Choroid plexus epithelial cell (primary cell): ENCODE measurements at places on chromosomes 11 and 22.
A peak's percentile ranks its signal among the peaks of the same experiment; 100 is the strongest.

- no peak for DNase-seq
Observed at GRCh38 chr11:62544581-62545436, 1.8 kb downstream of the AHNAK start.

- no peak for DNase-seq
Observed at GRCh38 chr11:69243496-69244200, 50.3 kb upstream of the MYEOV start.

DNA sequence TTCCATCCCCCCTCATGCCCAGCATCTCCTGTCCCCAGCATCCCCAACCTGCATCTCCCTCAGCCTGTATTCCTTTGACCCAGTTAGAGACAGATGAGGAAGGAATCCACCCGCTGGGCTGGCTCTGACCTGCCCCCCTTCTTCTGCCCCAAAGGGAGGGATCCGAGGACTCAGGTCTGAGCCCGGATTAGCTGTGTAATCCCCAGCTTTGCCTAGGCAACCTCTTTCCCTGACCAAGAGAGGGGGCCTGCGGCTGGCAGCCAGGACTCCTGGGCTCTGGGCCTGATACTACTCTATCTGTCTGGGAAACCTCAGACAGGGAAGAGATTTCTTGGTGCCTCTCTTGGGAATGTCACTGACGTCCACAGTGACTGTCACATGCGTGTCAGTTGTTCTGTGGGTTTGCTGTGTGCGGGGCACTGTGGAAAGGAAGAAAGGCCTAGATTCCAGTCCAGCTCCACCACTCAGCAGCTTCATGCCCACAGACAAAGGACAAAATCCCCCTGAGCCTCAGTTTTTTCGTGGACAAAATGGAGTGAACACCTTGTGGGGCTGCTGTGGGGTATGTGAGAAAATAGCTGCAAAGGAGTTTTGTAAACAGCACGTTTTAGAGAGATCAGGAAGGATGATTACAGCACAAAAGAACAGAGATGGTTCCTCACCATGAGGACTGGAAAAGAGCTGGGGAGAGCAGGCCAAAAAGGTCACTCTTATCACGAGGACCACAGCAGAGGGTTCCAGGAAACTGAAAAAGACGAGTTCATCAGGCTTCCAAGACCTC lies 1.3 kb upstream of the NDUFV1 start:
- DNase-seq = no peak

GRCh38 chr11:75790986-75791385 lies 22.4 kb downstream of the DGAT2 start:
- no peak for DNase-seq

DNA sequence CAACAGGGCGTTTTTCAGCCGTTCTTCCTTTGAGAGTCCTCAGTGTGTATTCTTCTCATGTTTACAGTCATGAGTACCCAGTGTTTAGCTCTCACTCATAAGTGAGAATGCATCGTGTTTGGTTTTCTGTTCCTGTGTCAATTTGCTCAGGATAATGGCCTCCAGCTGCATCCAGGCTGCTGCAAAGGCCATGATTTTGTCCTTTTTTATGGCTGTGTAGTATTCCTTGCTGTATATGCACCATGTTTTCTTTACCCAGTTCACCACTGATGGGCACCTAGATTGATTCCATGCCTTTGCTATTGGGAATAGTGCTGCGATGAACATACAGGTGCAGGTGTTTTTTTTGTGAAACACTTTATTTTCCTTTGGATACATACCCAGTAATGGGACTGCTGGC lies 23.5 kb downstream of the B3GAT1 start:
- no peak for DNase-seq

DNA sequence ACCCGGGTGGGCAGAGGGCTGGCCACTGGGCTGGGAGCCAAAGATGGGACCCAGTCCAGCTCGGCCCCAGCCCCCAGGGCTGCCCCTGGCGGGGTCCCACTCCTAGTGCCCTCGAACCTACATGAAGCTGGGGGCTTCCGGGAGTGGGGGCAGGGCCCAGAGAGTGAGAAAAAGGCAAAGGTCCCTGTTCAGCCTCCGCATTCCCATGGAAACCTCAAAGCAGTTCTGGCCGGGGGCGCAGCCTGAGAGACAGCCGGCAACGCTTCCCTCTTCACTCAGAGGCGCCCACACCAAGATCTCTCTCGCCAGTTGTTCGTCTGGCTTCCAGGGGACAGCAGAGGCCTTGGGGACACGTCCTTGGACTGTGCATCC lies 22.4 kb upstream of the ARHGAP8 start:
- peak; percentile 19 for DNase-seq

DNA sequence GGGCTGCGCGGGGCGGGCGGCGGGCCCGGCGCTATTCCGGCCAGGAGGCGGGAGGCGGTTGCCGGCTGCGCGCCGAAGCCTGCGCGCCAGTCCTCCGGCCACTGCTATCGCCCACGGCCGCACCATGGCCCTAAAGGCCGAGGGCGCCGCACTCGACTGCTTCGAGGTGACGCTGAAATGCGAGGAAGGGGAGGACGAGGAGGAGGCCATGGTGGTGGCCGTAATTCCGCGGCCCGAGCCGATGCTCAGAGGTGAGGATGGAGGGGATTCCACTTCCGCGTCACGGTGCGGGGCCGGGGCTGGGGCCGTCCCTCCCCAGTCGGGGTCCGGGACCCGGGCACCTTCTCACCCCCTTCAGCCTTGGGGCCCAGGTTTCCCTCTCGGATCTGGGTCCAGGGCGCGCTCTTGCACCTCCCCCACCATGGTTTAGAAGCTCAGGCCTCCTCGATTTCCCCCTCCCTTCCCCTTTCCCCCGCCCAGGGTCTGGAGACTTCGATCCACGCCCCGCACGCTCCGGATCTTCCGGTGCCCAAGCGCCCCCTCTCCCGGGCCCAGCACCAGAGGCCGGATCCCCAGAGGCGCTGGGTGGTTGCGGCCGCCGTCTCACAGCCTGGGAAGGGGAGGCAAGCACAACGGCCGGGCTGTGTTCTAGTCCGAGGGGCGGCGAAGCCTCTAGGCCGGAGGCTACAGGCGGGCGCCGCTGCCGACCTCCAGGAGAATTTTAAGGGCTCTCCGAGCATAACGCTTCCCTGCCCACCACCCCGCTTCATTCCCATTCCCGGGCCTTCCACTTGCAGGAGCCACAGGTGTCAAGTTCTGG lies 517 bp downstream of the SPINDOC start:
- DNase-seq = peak; percentile 40

DNA sequence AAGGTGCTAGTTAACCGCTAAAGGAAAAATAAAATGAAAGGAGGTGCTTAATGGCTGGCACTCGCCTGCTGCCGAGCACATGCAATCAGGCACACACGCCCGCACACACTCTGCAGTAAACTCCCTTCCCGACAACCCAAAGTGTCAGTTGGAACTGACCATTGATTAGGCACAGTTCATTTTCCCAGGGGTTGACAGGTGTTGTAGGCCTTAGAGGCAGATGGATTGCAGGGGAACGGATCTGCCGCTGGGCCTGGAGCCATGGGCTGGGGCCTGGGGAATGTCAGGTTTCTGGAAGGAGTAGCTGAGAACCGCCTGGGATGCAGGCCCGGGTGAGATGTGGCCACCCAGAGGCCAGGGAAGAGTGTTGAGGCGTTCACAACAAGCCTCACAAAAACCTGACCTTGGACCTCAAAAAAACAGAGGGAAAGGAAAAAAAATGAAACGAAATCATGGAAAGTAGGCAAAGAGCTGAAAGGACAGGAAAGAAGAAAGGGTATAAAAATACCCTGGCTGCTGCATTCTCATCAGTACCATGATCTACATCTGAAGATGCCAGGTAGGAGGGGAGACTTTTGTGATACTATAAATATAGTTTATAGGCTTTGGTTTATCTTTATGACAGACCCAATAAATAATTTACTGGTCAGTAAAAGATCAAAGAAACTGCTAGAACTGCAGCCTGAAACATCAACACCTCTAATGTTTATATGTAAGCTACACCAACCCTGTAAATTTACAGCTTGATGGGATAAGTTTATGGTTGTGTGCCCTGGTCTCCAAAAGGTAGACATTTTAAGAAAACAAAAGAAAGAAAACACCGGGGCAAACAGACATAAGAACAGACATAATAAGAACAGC lies 313.4 kb downstream of the BUD13 start:
- no peak for DNase-seq

DNA sequence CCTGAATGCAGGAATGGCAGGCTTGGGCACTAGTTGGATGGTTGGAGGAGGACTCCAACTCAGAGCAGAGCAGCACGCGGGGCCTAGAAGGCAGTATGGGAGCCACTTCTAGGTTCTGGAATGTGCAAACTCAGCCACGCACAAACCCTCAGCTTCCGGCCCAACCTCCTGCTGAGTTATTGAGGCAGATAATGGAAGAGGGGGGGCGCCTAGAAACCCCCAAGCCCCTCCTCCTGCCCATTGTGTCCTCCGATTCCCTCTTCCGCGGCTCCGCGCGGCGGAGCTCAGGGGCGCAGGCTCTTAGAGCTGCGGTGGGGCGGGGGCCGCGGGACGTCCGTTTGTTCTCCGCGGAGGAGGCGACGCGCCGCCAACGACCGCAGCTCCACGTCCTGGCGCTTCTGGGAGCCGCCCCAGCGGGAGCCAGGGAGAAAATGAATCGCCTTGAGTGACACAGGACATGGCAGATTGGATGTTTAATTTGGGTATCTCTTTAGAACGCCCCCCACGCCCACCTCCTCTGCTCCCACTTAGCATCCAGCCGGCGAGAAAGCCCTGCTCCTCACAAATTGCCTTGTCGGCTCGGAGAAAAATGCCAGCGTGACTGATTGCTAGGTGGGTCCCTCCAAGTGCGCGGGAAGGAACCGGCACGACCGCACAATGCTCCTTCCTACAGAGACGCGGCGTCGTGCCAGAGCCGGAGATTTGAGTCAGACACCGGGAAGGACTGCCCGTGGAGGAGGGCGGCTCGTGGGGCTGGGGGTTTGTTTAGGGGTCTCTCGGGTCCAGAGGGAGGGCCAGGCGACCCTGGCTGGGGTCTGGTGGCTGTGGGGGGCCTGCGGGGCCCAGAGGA lies 144.6 kb downstream of the NECTIN1 start:
- DNase-seq = peak; percentile 78

DNA sequence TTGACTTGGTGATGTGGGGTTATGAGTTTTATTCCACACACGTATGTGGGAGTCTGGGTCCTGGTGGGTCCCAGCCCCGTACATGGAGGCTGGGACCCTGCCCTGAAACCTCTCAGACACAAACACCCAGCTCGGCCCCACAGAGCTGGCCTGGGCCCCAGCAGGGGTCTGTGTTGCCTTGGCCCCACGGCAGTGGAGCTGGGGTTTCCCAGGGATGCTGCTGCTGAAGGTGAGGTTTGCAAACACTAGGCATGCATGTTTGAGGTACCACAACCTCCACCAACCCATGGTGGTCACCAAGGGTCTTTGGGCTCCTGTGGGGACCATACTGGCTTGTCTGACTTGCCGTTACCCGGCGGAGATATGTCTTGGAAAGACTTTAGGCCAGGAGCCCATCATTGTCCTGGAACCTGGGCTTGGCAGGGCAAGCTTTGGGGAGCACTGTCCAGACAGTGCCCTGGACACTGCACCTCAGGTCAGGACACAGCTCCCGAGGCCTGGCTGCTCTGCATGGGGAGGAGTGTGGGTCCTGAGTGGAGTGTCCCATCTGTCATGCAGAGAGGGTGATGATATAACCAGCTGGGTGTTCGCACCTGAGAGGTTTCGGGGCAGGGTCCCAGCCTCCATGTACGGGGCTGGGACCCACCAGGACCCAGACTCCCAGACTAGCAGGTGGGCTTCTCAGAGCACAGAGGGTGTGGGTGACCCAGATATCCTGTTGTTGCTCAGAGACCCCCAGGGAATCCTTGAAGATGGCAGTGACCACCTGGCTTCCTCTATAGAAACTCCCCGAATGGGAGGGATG lies 63.3 kb downstream of the KCNQ1 start:
- no peak for DNase-seq

GRCh38 chr11:19321351-19321750 lies 80.6 kb upstream of the E2F8 start:
- no peak for DNase-seq

GRCh38 chr11:91158891-91159537 lies 936.2 kb upstream of the CHORDC1 start:
- peak; percentile 25 for DNase-seq

DNA sequence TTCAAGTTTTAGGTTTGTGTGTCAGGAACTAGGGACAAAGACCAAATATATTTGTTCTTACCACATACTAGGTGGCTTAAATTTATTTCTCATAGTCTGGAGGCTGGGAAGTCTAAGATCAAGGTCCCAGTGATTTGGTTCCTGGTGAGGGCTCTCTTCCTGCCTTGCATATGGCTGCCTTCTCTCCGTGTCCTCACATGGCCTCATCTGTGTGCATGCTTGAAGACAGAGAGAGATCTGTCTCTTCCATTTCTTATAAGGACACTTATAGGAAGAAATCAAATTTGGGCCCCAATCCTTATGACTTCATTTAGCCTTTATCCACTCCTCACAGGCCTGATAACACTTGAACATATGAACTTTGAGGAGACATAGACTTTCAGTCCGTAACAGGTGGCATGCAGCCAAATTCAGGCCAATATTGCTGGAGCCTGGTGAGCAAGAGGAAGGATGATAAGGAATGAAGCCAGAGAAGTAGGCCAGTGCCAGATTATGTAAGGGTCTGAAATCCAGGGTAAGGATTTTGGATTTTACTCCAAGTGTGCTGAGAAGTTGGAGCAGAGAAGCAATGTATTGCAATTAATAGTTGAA lies 35.1 kb downstream of the TTC17 start:
- DNase-seq = peak; percentile 63

GRCh38 chr22:46547179-46547882 lies 9.9 kb upstream of the CELSR1 start:
- DNase-seq = peak; percentile 71

- DNase-seq = peak; percentile 98
Observed at GRCh38 chr11:103609117-103610066, 427.0 kb upstream of the DDI1 start.

GRCh38 chr11:22491555-22492225 lies 133.9 kb downstream of the FANCF start:
- DNase-seq = peak; percentile 20

- no peak for DNase-seq
Observed at GRCh38 chr11:70888061-70888460, 364.3 kb downstream of the SHANK2 start.

DNA sequence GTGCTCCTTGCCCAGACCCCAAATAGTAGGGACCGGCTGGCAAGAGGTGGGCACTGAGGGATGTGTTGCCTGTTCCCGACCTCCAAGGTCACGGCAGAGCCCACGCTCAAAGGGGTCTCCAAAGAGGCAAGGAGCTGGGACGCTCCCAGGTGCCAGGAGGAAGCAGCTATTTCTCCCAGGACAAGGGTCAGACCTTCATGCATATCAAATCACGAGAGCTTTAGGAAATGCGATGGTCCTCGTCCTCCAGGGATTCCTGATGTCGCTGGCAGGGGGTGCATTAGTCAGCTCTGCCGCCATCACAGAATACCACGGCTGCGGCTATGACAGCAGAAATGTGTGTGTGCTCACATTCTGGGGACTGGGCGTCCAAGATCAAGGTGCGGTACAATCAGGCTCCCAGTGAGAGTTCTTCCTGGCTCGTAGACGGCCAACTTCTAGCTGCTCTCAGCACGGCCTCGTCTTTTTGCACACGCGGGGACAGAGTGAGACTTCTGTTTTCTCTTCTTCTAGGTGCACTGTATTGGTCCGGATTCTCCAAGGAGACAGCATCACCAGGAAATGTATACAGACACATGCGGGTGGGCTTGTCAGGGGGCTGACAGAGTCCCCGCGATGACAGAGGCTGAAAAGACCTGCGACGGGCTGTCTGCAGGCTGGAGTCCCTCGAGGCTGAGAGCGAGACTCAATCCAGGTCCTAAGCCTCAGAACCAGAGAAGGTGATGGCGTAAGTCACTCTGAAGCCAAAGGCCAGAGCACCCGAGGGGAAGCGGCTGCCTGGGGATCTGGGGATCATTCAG lies 81.6 kb downstream of the SHANK2 start:
- DNase-seq = no peak
